Left ventricle myocardium superior (tissue), 1 donor: ENCODE measurements at places on chromosomes 7 and 10.
A peak's percentile ranks its signal among the peaks of the same experiment; 100 is the strongest.

DNA sequence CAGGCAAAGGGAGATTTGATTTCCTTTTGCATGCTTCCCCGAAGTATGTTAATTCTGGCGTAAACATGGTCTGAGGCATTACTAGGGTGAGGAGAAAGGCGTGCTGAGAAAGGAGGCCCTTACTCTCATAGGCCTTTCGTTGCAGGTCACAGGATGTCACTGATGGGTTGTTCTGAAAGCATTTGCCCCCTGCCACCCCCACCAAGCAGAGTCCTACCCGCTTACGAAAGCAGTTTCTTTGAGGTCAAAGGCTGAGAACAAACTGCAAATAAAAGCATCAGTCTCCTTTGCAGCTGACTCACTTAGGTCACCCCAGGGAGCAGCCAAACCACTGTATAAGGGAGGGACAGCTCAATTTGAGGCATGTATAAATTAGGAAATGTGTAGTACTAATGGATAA is 57.1 kb downstream of the BPGM start:
- no peak for DNase-seq

GRCh38 chr7:43565786-43566185 is 17.1 kb upstream of the STK17A start:
- no peak for DNase-seq

- DNase-seq: no peak
Observed at GRCh38 chr10:90906596-90906995, 14.3 kb downstream of the ANKRD1 start.

DNA sequence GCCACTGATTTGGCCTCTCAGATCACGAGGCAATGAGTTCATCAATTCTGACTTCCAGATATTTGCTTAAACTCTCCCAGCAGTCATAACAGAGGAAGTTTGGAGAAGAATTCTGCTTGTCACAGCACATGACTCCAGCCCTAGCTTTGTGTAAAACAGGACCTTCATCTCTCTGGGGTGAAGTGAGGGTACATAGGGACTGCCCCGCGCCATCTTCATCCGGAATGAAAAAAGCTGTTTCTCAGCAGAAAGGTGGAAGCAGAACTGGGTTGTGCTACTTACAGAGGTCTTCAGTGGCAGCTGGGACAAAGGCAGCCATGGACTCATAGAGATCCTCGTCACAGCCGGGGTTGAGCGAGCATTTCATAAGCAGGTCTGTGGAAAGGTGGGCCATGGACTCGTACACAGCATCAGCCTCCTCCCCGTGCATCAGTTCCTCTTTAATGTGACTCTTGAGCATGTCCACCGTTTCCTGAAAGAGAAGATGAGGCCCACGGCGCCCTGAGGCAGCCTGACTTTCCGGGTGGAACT is 58.4 kb upstream of the TM9SF3 start:
- no peak for DNase-seq

DNA sequence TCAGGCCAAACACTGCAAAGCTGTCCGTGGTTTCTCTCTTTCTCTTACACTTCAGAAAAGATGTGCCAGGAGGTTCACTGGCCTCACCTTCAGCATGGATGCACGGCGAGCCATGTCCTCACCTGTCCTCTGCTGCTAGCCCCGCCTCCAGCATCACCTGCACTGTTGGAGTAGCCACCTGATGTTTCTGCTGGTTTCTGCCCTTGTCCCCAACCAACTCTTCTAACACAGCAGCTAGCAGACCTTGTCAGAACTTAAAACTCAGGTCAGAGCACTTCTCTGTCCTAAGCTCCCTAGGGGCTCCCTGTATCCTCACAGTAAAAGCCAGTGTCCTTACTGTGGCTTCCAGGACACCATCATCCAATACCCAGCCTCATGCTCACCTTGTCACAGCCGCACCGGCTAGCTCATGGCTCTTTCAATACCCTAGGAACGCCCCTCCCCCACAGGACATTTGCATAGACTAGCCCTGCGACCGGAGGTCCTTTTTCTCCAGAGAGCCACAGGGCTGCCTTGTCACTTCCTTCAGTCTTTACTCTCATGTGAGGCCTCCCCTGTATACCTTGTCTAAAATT is 15.2 kb downstream of the PALD1 start:
- no peak for DNase-seq

- peak; percentile 44 for DNase-seq
Observed at GRCh38 chr7:143385891-143386781, 5.0 kb downstream of the ZYX start.

GRCh38 chr7:12801107-12801506 is 113.7 kb downstream of the ARL4A start:
- DNase-seq: no peak

DNA sequence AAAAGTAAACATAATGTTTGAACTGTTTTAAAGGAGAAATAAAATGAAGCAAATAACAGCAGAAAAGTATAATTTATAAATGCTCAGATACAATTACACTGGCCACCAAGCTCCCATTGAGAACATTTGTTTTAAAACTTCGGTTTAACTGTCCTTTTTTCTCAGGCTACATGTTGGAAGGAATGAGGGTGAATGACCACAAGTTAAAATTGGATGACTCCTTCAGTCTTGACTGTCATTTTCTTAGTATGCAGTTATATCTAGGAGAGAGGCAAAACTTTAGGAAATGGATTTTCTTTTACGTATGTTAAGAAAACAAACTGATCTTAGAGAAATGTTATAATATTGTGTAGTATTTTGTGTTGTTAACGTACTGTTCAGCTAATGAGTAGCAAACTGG is 5.0 kb downstream of the TRIM24 start:
- DNase-seq: no peak

- DNase-seq: peak; percentile 51
Observed at GRCh38 chr10:96397902-96398301, 39.1 kb upstream of the OPALIN start.

GRCh38 chr7:80106498-80107113 is 28.0 kb upstream of the GNAI1 start:
- no peak for DNase-seq

- no peak for DNase-seq
Observed at GRCh38 chr10:101630633-101630920, 42.5 kb downstream of the DPCD start.
